Testis (tissue), 5 donors: ENCODE measurements at places on chromosomes 11 and 22.

DNA sequence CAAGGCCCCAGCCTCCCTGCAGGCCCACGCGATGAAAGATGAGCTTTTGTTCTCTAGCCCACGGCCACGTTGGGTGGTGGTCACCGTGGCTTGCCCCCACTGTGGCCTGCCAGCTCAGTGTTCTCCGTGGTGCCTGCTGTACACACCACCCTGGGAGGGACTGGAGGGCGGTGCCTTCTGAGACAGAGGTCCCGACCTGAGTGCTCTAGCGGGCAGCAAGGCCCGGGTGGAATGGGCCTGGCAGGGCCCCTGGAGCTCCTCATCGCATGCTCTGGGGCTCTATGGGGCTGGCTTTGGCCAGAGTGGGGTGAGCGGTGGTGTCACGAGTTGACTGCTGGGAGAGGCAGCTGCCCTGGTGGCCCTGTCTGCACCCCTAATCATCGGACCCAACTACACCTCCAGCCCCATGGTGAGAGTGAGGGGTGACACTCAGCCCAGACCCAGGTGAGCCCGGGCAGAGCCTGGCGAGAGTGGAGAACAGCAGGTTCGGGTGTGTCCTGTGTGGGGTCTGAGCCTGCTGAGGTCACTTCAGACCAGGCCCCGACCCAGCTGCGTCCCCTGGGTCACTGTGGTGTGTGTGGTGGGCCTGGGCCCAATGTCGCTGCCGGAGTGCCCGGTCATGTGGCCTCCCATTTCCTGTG is 541.9 kb downstream of the TBC1D22A start:
- no peak for DNase-seq

GRCh38 chr11:115530752-115531151 is 26.5 kb upstream of the CADM1 start:
- peak; percentile 57 for DNase-seq

- DNase-seq = no peak
These were observed 1.8 kb downstream of the CD82 start for GRCh38 chr11:44566952-44567875.

- DNase-seq = peak; percentile 82
These were observed 71.2 kb upstream of the TBCEL start for GRCh38 chr11:120952461-120953434.

- DNase-seq = no peak
These were observed 9.7 kb downstream of the KIRREL3 start for GRCh38 chr11:126990716-126991480.

DNA sequence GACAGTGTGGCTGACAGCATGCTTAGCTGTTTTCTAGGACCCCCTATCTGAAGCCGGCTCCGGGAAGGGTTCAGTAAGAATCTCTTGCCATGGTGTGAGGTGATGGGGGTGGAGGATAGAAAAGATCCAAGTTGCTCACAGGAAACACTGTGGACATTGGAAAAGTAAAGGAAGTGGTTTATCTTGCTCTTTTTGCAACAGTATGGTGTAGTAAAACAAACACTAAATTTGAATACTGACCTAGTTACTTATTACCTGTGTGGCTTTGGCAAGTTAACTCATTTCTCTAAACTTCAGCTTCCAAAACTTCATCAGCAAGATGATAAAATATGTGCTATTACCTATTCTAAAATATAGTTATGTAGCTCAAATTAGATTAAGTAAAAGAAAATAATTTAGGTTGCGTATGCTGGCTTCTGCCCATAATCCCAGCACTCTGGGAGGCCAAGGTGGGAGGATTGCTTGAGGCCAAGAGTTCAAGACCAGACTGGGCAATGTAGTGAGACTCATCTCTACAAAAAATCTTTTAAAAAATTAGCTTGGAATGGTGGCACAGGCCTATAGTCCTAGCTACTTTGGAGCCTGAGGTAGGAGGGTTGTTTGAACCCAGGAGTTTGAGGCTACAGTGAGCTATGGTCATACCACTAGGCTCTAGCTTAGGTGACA is 51.6 kb upstream of the APOA1 start:
- no peak for DNase-seq

- DNase-seq = no peak
These were observed 51.3 kb downstream of the MYH9 start for GRCh38 chr22:36336246-36337182.
